ENCODE measurements at places on chromosomes 2 and 18. TPM values are rescaled to one million over a fixed set of nuclear protein-coding genes. Genes with fewer than 3 reads are reported as not detected.
A peak's percentile ranks its signal among the peaks of the same experiment; 100 is the strongest.

The DNMT3A gene
- total RNA-seq = 59.9 TPM

- H3K4me3 ChIP-seq = no peak overlapping the region
- DNase-seq = no peak
- no peaks in the 10 kb centered on the region for H3K36me3 ChIP-seq
- peaks cover 16% of the 10 kb centered on the region for H3K4me1 ChIP-seq
Observed at GRCh38 chr2:101398116-101398821, 11.0 kb upstream of the CREG2 start.

GRCh38 chr2:121778741-121779487 lies 23.5 kb downstream of the TSN start:
- no peak overlapping the region for H3K27ac ChIP-seq
- peaks cover 2% of the 10 kb centered on the region for H3K4me1 ChIP-seq
- no peak for DNase-seq
- H3K36me3 ChIP-seq = no peaks in the 10 kb centered on the region
- H3K4me3 ChIP-seq = no peak overlapping the region

DNA sequence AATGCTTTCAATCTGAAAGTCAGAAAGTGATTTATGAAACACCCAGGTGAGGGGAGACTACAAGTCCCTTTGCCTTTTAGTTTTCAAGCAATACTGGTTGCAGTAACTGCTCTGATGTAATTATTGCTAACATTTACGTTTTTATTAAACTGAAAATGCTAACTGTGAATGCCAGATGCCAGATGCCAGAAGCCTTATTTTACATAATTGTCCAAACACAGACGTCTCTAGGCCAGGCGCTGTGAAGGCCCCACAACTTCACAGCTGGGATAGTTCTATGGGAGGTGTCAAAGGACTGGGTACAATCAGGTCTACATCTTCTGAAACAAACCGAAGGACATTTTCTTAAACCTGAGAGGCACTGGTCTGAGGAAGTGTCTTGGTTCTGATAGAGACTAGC lies 27.5 kb upstream of the MSGN1 start:
- no peak overlapping the region for H3K27ac ChIP-seq
- peaks cover 14% of the 10 kb centered on the region for H3K27me3 ChIP-seq
- peaks cover 6% of the 10 kb centered on the region for H3K36me3 ChIP-seq
- H3K4me3 ChIP-seq = no peak overlapping the region
- H3K4me1 ChIP-seq = peaks cover 26% of the 10 kb centered on the region
- DNase-seq = no peak

- H3K4me1 ChIP-seq = no peaks in the 10 kb centered on the region
- H3K36me3 ChIP-seq = no peaks in the 10 kb centered on the region
- H3K27me3 ChIP-seq = no peaks in the 10 kb centered on the region
- DNase-seq = no peak
- no peak overlapping the region for H3K4me3 ChIP-seq
- H3K27ac ChIP-seq = no peak overlapping the region
Observed at GRCh38 chr2:240506406-240507059, 51.3 kb downstream of the ANKMY1 start.

DNA sequence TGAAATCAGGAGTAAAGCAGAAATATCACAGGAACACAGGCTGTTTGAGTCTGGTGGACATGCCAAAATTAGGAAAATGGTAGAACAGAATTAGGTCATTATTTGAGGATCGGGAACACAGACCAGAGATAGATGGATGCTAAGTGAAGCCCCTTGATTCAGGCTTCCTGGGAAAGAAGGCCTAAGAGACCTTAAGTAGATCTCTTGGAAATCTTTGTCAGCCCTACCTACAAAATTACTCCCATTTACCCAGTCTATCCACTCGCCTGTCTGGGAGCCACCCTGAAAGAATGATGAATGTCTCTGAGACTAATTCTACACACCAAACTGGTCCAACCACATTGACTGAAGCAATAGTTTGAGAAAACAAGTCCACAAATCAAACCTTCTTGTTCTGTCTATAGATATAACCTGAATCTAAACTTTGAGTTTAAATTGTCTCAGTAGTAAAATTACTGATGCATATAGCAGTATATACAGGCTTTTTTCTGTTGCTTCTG lies 36.6 kb upstream of the TANK start:
- peak overlapping the region; percentile 44 for H3K27ac ChIP-seq
- no peaks in the 10 kb centered on the region for H3K27me3 ChIP-seq
- peaks cover 5% of the 10 kb centered on the region for H3K36me3 ChIP-seq
- peak overlapping the region; percentile 4 for H3K4me3 ChIP-seq

DNA sequence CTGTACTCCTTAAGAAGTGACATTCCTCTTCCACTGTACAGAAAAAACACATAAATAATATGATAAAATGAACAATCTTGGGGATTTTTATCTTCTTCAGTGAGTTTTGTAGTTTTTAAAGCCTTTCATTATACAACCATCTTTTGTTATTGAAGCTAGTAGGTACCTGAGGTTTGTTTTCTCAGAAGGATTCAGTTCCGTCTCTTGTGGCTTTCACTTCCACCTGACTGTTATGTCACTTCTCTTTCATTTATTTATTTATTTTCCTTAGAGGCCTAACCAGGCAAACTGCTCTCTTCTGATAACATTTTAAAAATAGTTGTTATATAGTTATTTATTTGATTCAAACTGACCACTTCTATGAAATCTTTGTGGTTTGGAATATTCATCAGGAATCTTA lies 464.2 kb downstream of the CCDC85A start:
- H3K36me3 ChIP-seq = no peaks in the 10 kb centered on the region
- no peak overlapping the region for H3K4me3 ChIP-seq
- no peak for DNase-seq
- H3K4me1 ChIP-seq = no peaks in the 10 kb centered on the region

All from activated CD8-positive, alpha-beta memory T cell treated with anti-CD3 and anti-CD28 coated beads, Interleukin-2, amount 10 ng/mL, durations not matched to agents 7 days and 5 days (primary cell).